ENCODE measurements at places on chromosomes 7 and 10. TPM values are rescaled to one million over a fixed set of nuclear protein-coding genes. Genes with fewer than 3 reads are reported as not detected.
A peak's percentile ranks its signal among the peaks of the same experiment; 100 is the strongest.

GIMAP2 gene
- total RNA-seq = 9.2 TPM

DNA sequence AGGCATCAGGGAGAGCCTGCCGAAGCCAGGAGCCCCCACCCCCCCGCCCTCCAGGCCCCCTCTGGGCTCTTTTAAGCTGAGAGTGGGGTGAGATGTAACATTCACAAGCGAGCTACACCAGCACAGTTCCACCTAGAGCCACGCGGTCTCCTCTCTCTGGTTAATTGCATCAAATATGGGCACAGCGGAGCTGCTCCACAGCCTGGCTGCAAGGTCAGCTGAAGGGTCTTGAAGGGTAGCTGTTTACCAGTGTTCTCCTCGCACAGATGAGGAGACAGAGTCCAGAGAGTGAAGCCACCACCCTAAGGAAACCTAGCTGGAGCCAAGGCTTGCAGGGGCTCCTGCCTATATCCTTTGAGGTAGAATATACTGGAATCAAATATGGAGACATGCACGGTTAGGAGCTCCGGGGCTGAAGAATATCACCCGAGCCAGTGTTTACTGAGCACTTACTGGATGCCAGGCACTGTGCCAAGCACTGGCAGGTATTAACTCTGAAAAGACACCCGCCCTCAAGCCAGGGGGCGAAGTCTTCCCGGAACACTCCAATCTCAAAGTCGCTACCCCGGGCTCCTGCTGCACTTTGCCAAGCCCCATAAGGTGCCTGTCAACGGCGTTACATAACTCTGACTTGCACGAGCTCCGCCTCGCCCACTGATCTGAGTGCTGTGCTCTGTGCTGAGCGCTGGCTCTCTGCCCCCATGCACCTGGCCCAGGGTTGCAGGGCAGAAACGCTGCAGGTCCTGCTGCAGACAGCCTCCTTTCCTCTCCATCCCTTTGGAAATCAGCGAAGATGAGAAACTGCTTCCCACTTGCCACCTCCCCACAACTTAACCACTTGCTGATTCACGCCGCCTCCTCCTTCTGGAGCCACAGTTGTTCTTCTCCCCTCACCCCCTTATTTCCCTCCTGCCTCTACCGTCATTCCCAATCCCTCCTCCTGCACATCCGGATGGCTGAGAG is 5.4 kb downstream of the CHST15 start:
- peak; percentile 86 for DNase-seq
- no peak overlapping the region for H3K4me3 ChIP-seq
- no peaks in the 10 kb centered on the region for H3K4me1 ChIP-seq

DNA sequence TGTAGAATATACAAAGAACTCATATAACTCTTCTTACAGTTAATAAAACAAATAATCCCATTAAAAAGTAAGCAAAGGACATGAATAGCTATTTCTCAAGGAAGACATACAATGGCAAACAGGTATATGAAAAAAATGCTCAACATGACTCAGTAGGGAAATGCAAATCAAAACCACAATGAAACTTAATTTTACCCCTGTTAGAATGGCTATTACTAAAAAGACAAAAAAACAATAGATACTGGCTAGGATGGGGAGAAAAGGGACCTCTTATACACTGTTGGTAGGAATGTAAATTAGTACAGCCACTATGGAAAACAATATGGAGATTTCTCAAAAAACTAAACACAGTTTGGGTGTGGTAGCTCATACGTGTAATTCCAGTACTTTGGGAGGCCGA is 37.8 kb downstream of the HERPUD2 start:
- no peaks in the 10 kb centered on the region for H3K4me1 ChIP-seq
- no peak overlapping the region for H3K4me3 ChIP-seq
- no peak overlapping the region for H3K27ac ChIP-seq
- no peaks in the 10 kb centered on the region for H3K27me3 ChIP-seq

- DNase-seq = no peak
- no peaks in the 10 kb centered on the region for H3K4me1 ChIP-seq
- H3K27ac ChIP-seq = no peak overlapping the region
- no peaks in the 10 kb centered on the region for H3K36me3 ChIP-seq
- H3K27me3 ChIP-seq = no peaks in the 10 kb centered on the region
These were observed 156.3 kb upstream of the SEMA3C start for GRCh38 chr7:81075150-81075549.

- no peak overlapping the region for H3K4me3 ChIP-seq
- H3K27ac ChIP-seq = no peak overlapping the region
- no peaks in the 10 kb centered on the region for H3K4me1 ChIP-seq
- no peaks in the 10 kb centered on the region for H3K27me3 ChIP-seq
These were observed 49.5 kb upstream of the ZNF746 start for GRCh38 chr7:149547126-149547525.
